ENCODE measurements at places on chromosomes 5 and 9.

- no peak for DNase-seq
These were observed 59.1 kb downstream of the SECISBP2 start for GRCh38 chr9:89377411-89377810.

DNA sequence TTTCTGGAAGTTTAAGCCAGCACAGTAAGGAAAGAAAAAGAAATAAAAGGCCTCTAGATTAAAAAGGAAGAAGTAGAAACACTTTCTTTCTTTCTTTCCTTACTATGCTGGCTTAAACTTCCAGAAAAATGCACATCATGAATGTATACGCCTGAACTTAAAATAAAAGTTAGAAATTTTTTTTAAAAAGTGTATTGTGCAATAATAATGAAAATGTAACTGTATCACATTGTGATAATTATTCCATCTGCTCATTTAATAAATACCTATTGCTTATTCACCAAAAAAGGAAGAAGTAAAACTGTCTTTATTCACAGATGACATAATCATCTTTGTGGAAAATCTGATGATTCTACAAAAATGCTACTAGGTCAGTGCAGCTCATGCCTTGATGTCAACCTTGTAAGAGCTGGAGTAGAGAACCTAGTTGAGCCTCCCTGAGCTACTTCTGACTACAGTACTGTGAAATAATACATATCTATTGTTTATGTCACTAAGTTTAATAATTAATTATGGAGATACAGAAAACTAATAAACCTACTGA lies 49.4 kb downstream of the MCTP1 start:
- DNase-seq, result no peak

GRCh38 chr5:65489119-65489518 lies 7.4 kb upstream of the ADAMTS6 start:
- DNase-seq, result no peak

DNA sequence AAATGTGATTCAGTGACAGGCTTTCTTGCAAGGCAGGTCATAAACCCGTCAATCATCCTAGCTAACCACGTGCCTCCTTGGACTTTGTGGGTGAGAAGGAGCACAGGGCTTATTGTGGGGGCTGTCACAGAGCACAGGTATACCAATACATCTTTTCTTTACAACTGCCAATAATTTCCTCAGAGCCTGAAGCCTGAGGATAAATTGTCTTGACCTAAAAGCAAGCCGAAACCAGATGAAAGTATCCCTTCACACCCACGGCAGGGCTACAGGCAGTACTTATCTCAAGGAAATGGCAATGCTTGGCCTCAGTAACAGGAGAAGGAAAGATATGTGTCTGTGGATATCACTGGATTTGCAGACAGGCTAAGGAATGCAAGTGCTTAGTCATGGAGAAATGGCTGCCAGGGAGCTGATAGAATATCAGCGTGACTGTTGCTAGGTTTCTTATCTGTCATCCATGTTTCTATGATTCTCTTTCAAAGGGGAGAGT lies 90.3 kb upstream of the ZNF366 start:
- peak; percentile 63 for DNase-seq

DNA sequence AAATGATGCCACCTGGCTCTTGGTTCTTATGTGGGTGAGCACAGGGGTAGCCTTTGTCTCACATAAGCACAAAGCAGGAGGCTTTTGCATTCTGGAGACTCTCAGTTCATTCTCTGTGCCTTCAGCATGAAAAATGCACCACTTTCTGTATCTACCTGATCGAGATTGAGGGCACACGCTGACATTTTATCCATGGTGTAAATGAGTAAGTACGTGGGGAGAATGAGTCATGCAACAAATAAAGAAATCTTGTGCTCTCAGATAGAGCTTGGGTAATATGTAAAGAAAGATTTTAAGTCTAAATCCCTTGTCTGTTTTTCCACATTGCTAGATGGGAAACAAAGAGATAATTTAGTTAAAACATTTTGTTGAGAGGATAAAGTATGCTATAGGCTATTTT lies 607.2 kb upstream of the WWC1 start:
- DNase-seq, result no peak

DNA sequence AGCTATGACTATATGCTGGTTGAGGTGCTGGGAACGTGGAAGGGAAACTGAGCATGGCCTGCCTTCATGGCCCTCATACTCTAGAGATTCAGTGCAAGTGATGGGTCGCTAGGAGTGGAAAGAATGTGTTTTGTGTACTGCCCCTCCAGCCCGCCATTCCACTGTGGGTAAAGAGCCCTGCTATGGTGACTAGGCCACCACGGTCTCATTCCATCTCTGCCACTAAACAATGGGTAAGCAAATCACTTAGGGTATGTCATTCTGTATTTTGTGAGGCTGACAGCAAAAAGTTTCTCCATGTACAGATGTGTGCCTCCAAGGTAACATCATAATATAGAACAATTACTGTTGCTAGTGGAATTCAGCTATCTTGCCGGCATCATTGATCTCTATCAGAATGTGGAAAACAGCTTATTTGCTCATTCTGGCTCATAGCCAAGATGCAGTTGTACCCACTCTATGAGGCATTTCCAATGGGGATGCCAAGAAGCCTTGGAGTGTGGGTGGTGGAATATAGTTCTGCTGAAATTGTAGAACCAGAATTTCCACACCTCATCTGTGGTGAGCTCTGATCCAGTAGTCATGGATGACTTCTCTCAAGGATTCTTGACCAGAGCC lies 12.5 kb downstream of the SMARCA2 start:
- DNase-seq, result no peak

DNA sequence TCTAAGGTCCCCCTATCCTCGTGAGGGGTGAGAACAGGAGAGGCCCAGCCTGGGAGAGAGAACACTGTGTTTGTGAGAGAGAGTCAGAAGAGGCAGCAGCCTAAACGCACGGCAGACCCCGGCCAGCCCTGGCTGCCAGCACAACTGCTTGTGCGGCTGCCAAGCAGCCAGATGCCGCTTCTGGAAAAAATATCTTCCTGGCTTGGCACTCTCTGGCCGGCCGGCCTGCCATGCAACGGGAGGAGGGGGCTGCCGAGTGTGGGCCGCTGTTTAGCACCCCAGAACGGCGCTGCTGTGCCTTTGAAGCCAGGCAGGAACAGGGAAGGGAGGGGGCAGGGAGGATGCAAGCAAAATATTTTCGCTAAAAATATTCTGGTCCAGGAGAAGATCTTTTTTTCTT lies 105.0 kb downstream of the FGF18 start:
- DNase-seq, result peak; percentile 32

- no peak for DNase-seq
These were observed 3.4 kb upstream of the F12 start for GRCh38 chr5:177412603-177413233.

DNA sequence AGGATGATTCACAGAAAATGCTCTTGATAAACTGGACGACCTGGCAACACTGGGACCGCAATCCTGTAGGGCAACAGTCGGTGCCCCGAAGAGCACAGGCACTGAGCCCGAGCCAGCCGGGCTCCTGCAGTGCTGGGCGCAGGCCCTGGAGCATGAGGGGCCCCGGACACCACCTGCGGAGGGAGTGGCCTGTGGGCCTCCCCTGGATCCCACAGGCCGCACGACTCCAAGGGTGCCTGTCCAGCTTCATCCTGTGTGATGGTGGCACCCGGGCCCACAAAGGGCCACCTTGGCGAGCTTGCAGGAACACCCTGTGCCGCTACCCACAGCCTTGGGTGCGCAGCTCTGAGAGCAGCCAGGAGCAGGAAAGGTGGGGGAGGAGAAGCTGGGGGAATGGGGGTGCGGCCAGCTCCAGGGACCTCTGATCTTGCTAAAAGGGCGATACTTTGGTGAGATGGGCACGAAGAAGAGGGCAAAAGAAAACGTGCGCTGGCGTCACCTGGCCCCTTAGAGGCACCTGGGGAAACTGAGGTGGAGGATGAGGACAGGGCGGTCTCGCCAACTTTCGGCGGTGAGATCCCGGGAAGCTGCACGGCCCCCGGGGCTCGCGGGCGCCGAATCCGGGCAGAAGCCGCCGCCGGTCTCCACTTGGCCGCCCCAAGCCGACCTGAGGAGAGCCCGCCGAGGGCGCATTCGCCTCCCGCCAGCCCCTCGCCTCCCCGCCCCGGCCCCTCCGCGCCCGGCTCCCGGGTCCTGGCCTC lies 722 bp downstream of the TBC1D9B start:
- DNase-seq, result peak; percentile 52

DNA sequence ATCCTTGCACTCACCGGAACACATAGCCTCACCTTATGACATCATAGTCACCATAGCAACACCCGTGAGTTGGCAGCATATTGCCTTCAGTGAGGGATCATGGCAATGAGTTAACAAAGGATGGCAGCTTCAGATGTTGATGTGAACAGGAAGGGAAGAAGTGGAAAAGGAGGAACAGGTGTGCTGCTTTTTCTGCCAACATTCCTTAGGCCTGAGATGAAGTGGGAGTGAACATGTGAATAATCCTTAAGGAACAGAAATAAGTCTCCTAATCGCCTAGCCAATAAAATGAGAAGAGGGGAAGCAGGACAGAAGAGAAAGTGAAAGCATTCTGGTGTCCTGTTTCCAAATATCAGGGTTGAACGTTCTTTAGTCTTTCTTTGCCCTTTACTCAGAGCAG lies 360.0 kb downstream of the BRINP1 start:
- DNase-seq, result peak; percentile 19

- no peak for DNase-seq
These were observed 71.3 kb upstream of the FCN2 start for GRCh38 chr9:134809292-134809691.

DNA sequence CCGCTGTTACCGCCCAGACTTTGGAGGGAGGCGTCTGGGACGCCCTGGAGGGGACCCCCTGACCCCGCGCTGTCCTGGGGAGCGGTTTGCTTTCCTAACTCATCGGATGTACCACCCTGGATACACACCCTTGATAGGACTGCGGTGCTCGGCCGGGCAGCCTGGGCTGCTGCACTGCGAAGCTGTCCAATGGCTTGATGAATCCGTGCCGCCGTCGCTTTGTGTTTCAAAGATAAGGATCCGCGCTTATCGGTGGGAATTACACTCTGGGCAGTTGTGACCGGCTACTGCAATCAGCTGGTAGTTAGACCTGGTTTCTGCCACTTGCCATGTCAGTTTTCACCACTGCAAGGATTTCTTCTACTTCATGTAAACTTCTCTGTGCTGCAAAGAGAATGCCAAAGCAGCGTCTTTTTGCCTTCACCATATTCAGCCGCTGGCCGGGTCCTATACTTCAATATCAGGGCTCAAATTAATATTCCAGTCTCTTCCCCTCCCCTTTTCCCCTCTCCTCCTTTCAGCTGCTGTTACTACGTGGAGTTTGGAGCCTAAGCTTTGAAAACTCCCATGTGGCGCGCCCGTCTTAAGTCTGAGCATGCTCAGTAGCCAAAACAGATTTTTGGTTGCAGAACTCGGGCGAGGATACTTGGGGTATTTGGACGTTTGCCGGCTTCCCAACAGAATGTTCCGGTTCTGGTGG lies 727 bp downstream of the SMAD5 start:
- DNase-seq, result peak; percentile 80
